Mammary microvascular endothelial cell (primary cell): ENCODE measurements at places on chromosomes 5 and 9. TPM values are rescaled to one million over a fixed set of nuclear protein-coding genes. Genes with fewer than 3 reads are reported as not detected.

DNAH5 gene
- 1.1 and 1.3 TPM in 2 replicates for total RNA-seq

APBA1 gene
- total RNA-seq: 12.9 and 16.0 TPM in 2 replicates

NOTCH1 gene
- total RNA-seq: 70.4 and 79.5 TPM in 2 replicates

MTMR12 gene
- 30.8 and 34.7 TPM in 2 replicates for total RNA-seq

C5orf58 gene
- not detected in 2 replicates for total RNA-seq

TLR4 gene
- total RNA-seq: 134 and 147 TPM in 2 replicates

HBEGF gene
- 90.7 and 90.9 TPM in 2 replicates for total RNA-seq

LCNL1 gene
- not detected in 2 replicates for total RNA-seq

KCNN2 gene
- total RNA-seq: 1.6 and 2.1 TPM in 2 replicates

CNTNAP3 gene
- 3.3 and 7.3 TPM in 2 replicates for total RNA-seq

CD180 gene
- not detected in 2 replicates for total RNA-seq

IRGM gene
- 0.07 TPM in 1 of 2 replicates, not detected in the other for total RNA-seq

CARD6 gene
- total RNA-seq: 21.7 and 23.8 TPM in 2 replicates

CREB3 gene
- 74.7 and 85.8 TPM in 2 replicates for total RNA-seq

EGFL7 gene
- 902 and 1,153 TPM in 2 replicates for total RNA-seq

PGM5 gene
- 5.5 and 6.0 TPM in 2 replicates for total RNA-seq

SOHLH1 gene
- total RNA-seq: 0.34 TPM in 1 of 2 replicates, not detected in the other

MTAP gene
- 34.1 and 42.4 TPM in 2 replicates for total RNA-seq

ZNF454 gene
- total RNA-seq: 0.47 and 0.74 TPM in 2 replicates

DNAJB5 gene
- 5.7 and 8.3 TPM in 2 replicates for total RNA-seq

ADAMTS19 gene
- total RNA-seq: not detected in 2 replicates

PCAT7 gene
- not detected in 2 replicates for total RNA-seq

ARHGEF28 gene
- 43.8 and 44.7 TPM in 2 replicates for total RNA-seq

FGF18 gene
- 0.20 TPM in 1 of 2 replicates, not detected in the other for total RNA-seq

SMIM3 gene
- 0.27 and 0.34 TPM in 2 replicates for total RNA-seq

DAB2IP gene
- total RNA-seq: 20.6 and 25.3 TPM in 2 replicates

TICAM2 gene
- total RNA-seq: 0.44 and 2.7 TPM in 2 replicates

CBY3 gene
- total RNA-seq: not detected in 2 replicates

GABRA1 gene
- not detected in 2 replicates for total RNA-seq

RALGPS1 gene
- 1.6 and 2.3 TPM in 2 replicates for total RNA-seq

SPATA6L gene
- total RNA-seq: 0.80 and 0.94 TPM in 2 replicates

ITGA1 gene
- 12.7 and 21.5 TPM in 2 replicates for total RNA-seq

CATSPER3 gene
- 0.40 TPM in 1 of 2 replicates, not detected in the other for total RNA-seq

UBE2QL1 gene
- total RNA-seq: not detected in 2 replicates

FAM163B gene
- total RNA-seq: not detected in 2 replicates

LEAP2 gene
- total RNA-seq: 0.39 TPM in 1 of 2 replicates, not detected in the other

CWC27 gene
- total RNA-seq: 10.2 and 10.4 TPM in 2 replicates

IL33 gene
- 0.60 and 2.9 TPM in 2 replicates for total RNA-seq

RPS14 gene
- total RNA-seq: 2,901 and 2,952 TPM in 2 replicates

RETREG1 gene
- total RNA-seq: not detected in 2 replicates

KIF27 gene
- 0.73 and 0.79 TPM in 2 replicates for total RNA-seq

CCDC192 gene
- not detected in 2 replicates for total RNA-seq

PCDHA2 gene
- total RNA-seq: 0.10 TPM in 1 of 2 replicates, not detected in the other

LAMC3 gene
- 0.10 and 0.20 TPM in 2 replicates for total RNA-seq
